ENCODE measurements at places on chromosomes 1 and 21.

- DNase-seq, result no peak
Measured at GRCh38 chr1:28280501-28280900, 21.2 kb downstream of the SESN2 start.

- no peak for DNase-seq
Measured at GRCh38 chr21:39156024-39156423, 27.2 kb downstream of the PSMG1 start.

DNA sequence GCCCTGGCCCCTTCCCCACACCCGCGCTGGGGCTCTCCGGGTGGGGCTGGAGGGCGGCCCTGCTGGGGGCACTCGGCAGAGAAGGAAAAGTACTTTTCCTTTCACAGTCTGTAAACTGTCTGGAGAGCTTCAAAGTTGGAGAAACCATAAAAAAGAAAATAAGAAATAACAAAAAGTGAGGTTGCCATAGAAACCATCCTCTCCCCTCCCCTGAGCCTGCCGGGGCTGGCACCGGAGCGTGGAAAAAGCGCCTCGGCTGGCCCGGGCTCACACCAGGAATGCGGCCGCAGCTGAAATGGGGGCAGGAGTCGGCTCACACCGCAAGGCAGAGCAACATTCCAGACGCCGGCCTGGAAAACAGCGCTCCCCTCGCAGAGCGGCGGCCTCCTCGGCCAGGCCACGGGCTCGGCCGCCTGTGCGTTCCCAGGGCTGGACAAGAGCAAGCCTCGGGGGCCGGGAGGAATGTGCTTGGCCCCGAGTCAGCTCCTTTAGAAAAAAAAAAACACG, 69.2 kb downstream of the MORN1 start:
- no peak for DNase-seq

GRCh38 chr1:36966242-36966641, 68.1 kb downstream of the GRIK3 start:
- no peak for DNase-seq

DNA sequence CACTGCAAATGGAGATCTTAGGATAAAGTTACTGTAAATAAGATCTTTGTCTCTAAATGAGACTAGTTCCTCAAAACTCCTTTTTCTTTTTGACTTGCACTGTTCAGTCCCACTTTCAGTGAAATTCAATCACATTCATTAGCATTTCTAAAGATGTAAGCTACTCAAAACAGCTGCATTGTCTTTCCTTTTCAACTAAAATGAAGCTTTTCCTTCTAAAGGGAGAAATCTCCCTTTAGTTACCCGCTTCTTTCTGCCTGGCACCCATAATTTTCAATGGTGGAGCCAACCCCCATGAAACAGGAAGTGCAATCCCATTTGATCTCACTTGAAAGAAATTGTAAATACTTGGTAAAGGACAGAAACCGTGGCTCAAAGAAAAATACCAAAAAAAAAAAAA, 387.4 kb upstream of the PKN2 start:
- no peak for DNase-seq

DNA sequence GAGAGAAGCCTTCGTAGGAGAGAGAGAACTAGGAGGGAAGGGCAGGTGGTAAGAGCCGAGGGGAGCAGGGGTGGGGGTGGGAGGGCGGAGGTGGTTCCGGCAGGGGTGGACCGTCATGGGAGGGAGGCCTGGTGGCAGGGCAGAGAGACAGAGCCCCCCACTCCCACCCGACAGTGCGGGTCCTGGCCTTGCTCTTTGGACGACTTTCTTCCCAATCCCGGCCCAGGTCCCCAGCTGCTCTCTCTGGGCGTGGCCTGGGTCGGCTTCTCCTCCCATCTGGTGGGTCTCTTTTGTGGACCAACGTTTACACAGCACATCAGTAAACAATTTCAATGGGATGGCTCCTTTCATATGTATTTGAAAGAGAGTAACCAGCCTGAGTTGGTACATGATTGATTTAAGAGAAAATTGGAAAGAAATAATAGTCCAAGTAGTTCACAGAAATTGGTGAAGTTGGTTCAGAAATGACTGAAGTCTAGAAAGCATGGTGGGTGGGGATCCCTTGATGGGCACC, 56.9 kb downstream of the LDLRAD2 start:
- DNase-seq, result no peak

GRCh38 chr1:113073479-113073950, 517 bp downstream of the LRIG2 start:
- DNase-seq, result no peak

GRCh38 chr21:46493828-46494227, 35.1 kb downstream of the DIP2A start:
- DNase-seq, result no peak

DNA sequence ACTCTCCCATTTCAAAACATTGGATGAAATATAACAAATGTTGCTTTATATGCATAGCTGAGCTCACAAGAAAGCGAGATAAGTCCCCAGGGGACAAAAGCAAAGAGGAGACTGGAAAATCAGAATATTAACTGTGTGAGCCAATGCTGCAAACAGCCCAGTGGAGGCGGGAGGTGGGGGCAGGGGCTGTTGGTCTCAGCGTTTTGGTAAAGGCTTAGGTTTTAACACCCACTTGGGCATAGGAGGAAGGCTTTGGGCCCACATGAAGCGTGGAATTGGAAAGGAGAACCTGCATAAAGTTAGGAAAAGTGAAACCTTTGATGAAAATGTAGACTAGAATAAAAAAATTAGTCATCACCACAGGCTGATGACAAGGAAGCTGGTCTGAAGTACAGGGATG, 30.2 kb upstream of the SMIM12 start:
- no peak for DNase-seq

GRCh38 chr1:12615159-12615864, 2.7 kb downstream of the DHRS3 start:
- DNase-seq, result no peak

- DNase-seq, result no peak
Measured at GRCh38 chr1:10868599-10868965, 72.1 kb upstream of the CASZ1 start.

DNA sequence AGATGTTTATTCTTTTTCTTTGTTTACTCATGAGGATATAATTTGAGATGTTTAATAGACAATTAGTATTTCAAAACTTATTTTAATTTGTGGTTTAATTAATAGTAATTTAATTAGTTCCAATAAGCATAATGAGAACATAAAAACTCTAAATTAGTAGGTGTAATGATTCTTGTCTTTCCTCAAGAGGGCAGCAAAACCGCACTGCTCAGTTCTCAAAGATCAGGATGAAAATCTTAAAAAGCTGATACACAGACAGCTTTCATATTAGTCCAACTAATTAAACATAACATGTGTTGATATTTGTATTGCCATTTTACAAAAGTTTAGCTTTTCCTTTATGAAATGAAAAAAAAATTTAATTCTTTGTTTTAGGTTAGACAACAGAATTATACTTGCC, 106.7 kb upstream of the C21orf91 start:
- no peak for DNase-seq

DNA sequence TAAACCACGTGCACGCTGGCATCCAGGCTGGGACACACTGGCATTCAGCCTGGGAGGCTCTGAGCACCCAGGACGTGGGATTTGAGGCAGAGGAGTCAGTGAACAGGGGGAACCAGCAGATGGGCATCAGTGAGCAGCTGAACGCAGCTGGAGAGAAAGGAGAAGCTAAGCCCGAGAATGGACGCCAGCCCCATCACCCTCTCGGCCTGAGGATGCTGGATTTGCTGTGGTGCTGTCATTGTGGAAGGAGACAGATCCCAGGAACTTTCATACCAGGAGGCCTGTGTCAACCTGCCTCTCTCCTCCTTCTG, 132.8 kb downstream of the PGBD5 start:
- DNase-seq, result no peak

DNA sequence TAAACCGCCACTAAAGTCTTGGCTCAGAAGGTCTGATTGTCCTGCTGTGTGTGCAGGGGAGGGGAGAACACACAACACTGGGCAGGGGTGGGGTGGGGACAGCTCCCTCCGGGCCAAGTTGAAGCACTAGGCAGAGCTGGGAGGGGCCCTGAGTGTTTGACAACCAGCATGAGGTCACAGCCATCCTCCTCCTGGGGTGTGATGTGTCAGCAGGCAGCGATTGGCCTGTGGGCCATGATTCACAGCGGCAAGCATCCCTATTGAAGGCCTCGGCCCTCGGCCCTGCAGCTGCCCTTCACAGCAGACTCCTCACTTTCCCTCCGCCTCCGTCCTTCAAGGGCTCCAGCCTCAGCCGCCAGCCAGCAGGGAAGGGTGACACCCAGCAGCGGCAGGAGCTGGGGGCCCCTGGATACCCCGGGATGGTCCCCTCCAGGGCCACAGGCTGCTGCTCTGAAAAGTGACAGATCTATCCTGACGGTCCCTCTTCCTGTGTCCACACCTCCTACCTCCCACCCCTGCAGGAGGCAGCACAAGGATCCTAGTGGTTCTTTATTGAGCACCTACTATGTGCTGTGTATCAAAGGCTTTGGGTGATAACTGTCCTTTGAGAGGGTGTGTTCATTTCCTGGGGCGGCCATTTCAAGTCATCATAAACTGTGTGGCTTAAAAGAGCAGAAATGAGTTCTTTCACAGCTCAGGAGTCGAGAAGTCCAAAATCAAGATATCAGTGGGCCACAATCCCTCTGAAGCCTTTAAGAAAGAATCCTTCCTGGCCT, 66.0 kb upstream of the SLC25A33 start:
- DNase-seq, result peak; percentile 34

GRCh38 chr1:28526886-28527285, 21.0 kb downstream of the RCC1 start:
- no peak for DNase-seq

Data from D341Med (cell line).